Cardiac fibroblast (primary cell): ENCODE measurements at places on chromosomes 7 and 10.

DNA sequence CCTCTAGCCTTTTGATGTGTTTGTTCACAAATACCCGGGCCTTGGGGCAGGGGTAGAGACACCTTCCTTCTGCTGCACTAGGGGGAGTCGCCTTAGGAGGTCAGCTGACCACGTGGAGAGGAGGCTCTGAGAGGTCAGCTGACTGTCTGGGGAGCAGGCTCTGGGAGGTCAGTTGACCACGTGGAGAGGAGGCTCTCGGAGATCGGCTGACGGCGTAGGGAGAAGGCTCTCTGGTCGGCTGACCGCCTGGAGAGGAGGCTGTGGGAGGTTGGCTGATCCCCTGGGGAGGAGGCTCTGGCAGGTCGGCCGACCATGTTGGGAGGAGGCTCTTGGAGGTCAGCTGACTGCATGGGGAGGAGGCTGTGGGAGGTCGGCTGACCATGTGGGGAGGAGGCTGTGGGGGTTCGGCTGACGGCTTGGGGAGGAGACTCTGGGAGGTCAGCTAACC, 59.6 kb upstream of the LYZL1 start:
- DNase-seq: no peak

GRCh38 chr7:84362828-84363227, 168.2 kb upstream of the SEMA3A start:
- no peak for DNase-seq

DNA sequence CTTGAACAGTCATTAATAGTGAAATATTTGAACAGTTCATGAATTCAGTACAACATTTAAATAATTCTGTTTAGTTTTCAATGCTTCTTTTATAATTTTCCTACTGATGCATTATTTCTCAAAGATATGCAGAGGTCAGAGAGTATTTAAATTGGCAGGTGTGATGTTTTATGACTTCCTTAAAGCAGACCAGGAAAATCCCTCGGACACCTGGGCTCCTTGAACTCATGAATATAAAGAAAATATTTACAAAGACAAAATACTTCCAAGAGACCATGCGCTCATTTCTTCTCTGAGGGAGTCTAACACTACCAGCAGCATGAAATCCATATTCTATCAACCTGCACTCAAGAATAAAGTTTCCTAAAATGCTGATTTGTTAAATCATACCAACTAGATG, 127.6 kb downstream of the IPMK start:
- no peak for DNase-seq

GRCh38 chr10:72248468-72249151, 25.1 kb upstream of the DDIT4 start:
- DNase-seq: peak; percentile 91

DNA sequence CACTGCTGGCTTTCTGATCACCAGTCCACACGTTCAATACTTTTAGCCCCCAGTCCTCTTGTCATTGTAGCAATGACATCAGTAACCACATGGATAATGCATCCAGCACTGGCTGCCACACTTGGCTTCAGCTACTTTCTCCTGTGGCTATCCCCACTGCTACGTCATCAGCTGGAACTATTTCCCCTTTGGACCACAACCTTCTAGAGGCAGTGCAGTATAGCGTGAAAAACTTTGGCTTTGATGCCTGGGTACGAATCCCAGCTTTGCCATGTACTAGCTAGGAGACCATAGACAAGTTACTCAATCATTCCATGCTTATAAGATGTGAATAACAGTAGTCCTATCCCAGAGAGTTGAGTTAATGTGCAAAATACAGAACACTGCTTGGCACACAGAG, 63.2 kb downstream of the CCDC3 start:
- DNase-seq: no peak

DNA sequence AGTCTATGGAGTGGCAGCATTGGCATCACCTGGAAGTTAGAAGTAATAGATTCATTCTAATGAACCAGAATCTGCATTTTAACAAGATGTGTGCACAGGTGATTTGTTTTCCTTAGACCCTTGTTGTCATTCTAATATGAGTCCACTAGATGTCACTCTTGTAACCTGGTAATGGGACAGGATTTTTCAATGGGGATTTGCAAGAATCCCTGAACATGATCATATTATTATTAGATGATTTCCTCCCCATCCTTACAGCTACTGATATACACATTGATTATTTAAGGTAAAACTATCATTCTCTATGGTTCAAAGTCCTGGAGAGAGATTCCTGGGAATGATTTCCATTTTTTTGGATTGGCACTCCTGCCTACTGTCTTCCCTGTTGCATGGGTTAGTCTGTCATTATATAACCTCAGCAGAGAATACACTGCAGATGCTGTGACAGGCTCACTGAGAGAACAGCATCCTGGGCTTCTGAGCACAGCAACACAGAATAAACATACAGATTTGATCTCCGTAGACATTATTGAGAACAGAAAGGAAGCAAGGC, 194.9 kb downstream of the SUGCT start:
- peak; percentile 75 for DNase-seq

DNA sequence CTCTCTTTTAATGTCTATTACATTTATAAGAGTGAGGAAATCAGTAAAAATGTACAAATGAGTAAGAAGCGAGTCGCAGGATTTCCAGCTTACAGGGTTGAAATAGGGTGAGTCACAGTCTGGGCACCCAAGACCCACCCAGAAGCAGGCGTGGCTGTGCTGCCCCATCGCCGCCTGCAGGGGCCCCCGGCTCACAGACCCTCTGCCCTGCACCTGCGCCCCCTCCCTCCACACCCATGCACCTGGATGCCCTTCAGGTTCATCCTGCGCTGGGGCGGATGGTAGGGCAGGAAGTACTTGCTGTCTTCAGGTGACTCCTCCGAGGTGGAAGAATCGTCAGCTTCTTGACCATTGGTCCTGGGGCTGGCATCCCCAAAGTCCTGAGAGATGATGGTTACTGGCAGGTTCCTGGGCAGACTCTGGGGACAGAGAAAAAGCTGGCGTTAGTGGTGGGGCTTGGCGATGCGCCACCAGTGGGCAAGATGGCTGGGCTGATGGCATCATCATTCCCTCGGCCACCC, 90.2 kb upstream of the GNA12 start:
- peak; percentile 38 for DNase-seq

DNA sequence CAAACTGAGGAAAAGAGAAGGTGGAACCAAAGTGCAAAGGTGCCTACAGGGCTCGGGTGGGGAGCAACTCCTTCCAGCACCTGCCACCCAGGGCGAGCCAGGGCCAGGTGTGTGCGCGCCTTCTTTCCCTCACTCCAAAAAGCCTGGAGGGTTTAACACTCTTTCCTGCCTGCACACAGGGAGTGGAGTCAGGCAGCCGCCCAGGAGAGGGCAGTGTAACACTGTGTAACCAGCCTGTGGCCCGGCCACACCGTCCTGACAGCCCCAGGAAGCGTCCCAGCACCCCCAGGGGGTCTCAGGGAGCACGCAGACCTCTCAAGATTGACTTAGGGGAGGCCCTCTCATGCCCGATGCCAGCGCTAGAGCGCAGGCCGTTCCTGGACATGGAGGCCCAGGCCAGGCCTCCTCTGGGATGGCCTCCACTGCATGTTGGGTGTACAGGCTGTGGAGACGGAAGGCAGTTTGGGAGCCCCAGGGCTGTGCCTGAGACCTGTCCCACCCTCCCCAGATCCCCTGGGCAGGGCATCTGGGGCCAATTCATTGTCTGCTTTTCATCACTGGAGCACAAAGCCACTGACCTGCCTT, 13.4 kb downstream of the BRI3 start:
- DNase-seq: peak; percentile 57

DNA sequence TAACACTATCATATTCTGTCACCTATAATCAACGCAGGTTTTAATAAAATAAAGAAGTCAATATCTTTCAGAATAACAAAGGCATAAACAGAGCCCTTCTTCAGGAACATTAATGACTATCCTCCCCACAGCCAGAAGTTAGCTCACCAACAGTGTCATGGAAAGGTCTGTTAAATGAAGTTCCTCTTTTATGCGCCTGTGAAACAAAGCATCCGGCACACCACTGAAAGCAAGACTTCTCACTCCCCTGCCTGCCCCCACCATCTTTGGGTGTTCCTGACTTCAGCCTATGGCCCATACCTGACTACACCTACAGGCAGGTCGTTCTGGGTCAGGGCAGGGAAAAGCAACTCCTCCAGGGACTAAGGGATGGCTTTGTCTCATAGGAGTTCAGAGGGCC, 205.4 kb downstream of the FANK1 start:
- DNase-seq: no peak

DNA sequence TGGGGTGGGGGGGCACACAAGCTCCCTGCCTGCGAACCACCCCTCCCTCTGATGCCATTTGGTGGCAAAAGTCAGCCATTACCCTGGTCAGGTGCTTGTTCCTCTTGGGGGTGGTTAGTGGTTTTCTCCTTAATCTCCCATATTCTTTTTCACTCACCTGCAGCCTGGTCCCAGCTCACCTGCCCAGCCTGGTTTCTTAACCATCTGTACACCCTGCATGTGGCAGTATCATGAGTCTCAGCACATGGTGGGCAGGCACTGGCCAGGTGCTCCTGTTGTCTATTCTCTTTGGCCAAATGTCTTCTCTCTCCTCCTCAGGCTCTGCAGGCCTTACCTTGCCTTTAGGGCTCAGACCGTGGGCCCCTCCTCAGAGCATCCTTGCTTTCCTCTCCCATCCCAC, 30.5 kb downstream of the OGDH start:
- no peak for DNase-seq

DNA sequence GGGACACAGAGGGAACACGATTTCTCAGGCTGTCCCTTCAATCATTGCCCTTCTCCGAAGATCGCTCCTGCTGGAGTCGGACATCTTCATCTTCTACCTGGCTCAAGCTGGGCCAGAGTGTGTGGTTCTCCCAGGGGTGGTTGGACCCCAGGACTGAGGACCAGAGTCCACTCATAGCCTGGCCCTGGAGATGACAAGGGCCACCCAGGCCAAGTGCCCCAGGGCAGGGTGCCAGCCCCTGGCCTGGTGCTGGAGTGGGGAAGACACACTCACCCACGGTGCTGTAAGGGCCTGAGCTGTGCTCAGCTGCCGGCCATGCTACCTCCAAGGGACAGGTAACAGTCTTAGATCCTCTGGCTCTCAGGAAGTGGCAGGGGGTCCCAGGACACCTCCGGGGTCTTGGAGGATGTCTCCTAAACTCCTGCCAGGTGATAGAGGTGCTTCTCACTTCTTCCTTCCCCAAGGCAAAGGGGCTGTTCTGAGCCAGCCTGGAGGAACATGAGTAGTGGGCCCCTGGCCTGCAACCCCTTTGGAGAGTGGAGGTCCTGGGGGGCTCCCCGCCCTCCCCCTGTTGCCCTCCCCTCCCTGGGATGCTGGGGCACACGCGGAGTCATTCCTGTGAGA, 23.3 kb downstream of the TBATA start:
- no peak for DNase-seq

DNA sequence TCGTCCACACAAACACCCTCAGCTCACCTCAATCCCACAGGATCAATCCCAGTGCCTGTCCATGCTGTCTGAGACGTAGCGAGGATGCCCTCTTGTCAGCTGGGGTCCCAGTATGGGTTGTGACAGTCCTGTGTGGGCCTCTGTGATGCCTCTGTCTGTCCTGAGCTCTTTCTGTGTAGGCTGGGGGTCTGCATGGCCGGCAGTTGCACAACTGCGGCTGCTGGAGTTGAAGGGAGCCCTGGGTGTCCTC, 12.4 kb downstream of the ANTXRL start:
- DNase-seq: no peak

GRCh38 chr7:95674101-95674500, 77.8 kb upstream of the PDK4 start:
- DNase-seq: no peak

GRCh38 chr7:80608336-80608735, 30.1 kb upstream of the CD36 start:
- no peak for DNase-seq

- peak; percentile 22 for DNase-seq
Observed at GRCh38 chr7:122014697-122015096, 129.4 kb downstream of the AASS start.

DNA sequence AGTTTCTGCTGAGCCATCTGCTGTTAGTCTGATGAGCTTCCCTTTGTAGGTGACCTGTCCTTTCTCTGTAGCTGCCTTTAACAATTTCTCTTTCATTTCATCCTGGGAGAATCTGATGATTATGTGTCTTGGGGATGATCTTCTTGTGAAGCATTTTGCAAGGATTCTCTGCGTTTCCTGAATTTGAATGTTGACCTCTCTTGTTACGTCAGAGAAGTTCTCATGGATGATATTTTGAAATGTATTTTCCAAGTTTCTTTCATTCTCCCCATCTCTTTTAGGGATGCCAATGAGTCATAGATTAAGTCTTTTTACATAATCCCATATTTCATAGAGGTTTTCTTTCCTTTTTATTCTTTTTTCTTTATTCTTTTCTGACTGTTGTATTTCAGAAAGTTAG, 184.2 kb upstream of the BET1 start:
- DNase-seq: peak; percentile 59

DNA sequence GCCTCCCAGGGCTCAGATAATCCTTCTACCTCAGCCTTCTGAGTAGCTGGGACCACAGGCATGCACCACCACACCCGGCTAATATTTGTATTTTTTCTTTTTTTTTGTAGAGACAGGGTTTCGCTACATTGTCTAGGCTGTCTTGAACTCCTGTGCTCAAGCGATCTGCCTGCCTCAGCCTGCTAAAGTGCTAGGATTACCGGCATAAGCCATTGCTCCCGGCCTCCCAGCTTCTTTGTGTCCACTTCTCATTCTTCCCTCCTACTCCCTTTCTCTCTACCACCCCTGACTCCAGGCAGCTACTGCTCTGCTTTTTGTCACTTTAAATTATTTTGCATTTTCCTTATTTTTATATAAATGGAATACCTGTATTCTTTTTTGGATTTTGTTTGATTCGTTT, 83.4 kb downstream of the PALS2 start:
- no peak for DNase-seq

GRCh38 chr10:61961278-61961677, 59.8 kb downstream of the ARID5B start:
- no peak for DNase-seq

DNA sequence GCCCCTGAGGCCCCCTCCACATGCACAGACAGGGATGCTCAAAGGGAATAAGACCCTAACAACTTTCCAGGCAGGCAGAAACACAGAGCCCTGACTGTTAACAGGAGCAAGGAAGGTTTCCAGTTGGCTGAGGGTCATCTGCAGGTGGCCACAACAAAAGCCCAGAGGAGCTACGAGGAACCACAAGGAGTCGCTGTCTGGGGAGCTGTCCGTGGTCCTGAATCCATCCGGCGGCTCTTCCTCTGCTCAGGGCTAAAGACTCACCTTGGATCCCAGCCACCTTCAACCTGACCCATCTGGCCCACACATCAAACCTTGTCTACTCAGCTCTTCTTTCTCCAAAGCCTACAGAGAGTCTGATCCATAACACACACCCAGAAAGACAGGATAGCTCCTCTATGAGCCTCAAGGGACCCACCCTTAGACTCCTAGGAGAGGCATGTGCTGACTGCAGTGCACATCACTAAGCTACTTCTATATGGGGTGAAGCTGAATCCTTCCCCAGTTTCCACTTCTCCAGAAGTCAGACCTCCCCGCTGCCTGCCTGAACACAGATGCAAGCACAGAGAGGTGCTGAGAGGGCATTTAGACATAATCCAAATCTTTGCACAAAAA, 104.0 kb downstream of the SLIT1 start:
- DNase-seq: peak; percentile 70

- peak; percentile 88 for DNase-seq
Observed at GRCh38 chr10:78973901-78974616, 94.7 kb upstream of the ZMIZ1 start.
